Kidney (tissue), 22 donors: ENCODE measurements at places on chromosomes 5 and 9.
A peak's percentile ranks its signal among the peaks of the same experiment; 100 is the strongest.

- no peaks in the 10 kb centered on the region for H3K27me3 ChIP-seq
- no peak overlapping the region for H3K27ac ChIP-seq
- DNase-seq: no peak
- no peaks in the 10 kb centered on the region for H3K36me3 ChIP-seq
- H3K4me3 ChIP-seq: no peak overlapping the region
Measured at GRCh38 chr5:112594095-112594850, 143.4 kb upstream of the APC start.

- H3K36me3 ChIP-seq: peaks cover 2% of the 10 kb centered on the region
- H3K27me3 ChIP-seq: no peaks in the 10 kb centered on the region
- no peak overlapping the region for H3K27ac ChIP-seq
- H3K4me1 ChIP-seq: peaks cover 2% of the 10 kb centered on the region
Measured at GRCh38 chr5:124716169-124716568, 30.3 kb downstream of the ZNF608 start.

DNA sequence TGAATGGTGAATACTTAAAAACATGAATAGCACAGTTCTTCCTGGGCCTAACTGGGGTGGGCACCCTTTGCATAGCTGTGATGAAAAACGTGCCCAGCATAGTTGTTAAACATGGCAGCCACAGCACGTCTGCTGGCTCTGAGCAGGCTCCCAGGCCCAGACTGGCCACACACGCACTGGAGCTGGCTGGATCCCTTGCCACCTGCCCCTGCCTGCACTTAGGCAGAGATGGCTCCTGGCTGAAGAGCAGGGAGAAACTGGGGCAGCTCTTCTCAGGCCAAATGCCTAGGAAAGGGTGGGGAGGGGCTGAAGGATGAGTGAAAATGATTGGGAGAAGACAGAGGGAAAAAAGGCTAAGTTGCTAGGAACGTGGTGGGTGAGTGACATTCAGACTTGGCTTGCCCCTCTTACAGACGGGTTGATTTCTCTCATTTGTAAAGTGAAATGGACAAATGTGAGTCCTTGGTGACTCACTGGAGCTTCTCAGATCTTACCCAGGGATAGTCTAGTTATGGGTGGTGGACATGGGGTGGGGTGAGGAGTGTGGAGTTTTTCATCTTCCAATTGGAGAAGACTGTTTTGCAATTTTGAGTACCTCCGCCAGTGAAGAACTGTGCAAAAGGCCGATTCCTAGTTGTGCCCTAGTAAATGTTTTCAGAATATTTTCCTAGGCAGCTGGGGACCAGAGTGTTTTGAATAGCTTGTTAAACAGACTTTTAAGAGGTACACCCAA, 42.4 kb downstream of the TRIO start:
- H3K4me1 ChIP-seq: peaks cover 14% of the 10 kb centered on the region
- DNase-seq: no peak
- H3K4me3 ChIP-seq: no peak overlapping the region
- peak overlapping the region; percentile 81 for H3K27ac ChIP-seq
- no peaks in the 10 kb centered on the region for H3K36me3 ChIP-seq

GRCh38 chr5:89451263-89451662, 568.3 kb upstream of the MEF2C start:
- no peaks in the 10 kb centered on the region for H3K36me3 ChIP-seq
- H3K4me1 ChIP-seq: no peaks in the 10 kb centered on the region
- DNase-seq: no peak
- no peak overlapping the region for H3K4me3 ChIP-seq
- H3K27ac ChIP-seq: no peak overlapping the region

GRCh38 chr5:122304471-122305215, 7.4 kb upstream of the SNCAIP start:
- no peaks in the 10 kb centered on the region for H3K27me3 ChIP-seq
- no peak for DNase-seq
- H3K4me3 ChIP-seq: no peak overlapping the region
- no peaks in the 10 kb centered on the region for H3K4me1 ChIP-seq

DNA sequence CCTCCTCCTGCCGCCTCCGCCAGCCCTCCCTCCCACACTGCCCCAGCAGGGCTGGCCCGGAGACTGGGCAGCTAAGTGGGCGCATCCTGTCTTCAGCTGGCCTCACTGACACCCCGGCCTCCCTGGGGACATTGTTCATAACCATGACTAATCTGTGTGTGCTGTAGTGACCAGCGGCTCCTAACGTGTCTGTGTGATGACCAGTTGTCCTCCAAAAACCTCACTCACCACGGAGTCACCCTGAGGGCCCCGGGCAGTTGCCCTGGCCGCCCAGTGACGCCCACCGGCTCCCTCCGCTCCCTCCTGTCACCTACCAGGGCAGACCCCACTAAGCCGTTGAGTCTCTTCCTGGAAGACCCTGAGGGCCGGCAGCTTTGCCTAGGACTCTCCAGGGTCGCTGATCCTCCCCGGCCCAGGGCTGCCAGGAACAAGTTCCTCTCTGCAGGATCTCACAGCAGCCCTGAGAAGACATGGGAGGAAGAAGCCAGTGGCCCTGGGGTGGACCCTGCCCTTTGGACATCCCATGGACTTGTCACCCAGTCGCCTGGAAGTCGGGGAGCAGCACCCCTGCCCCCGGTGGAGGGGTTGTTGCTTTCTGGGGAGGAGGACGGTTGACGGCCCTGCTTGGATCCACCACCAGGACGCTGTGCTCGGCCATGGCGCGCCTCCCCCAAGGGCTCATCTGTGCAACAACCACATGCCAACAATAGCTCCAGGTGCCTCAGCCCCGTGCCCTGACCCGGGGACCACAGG, 110.2 kb upstream of the LMX1B start:
- H3K27ac ChIP-seq: no peak overlapping the region
- no peak for DNase-seq
- no peak overlapping the region for H3K4me3 ChIP-seq
- H3K4me1 ChIP-seq: no peaks in the 10 kb centered on the region
- H3K36me3 ChIP-seq: no peaks in the 10 kb centered on the region
- peaks cover 4% of the 10 kb centered on the region for H3K27me3 ChIP-seq

- peak overlapping the region; percentile 69 for H3K4me3 ChIP-seq
- no peaks in the 10 kb centered on the region for H3K27me3 ChIP-seq
- no peaks in the 10 kb centered on the region for H3K36me3 ChIP-seq
- H3K4me1 ChIP-seq: peaks cover 2% of the 10 kb centered on the region
- peak; percentile 83 for DNase-seq
- no peak overlapping the region for H3K27ac ChIP-seq
Measured at GRCh38 chr9:91948597-91949391, 1.2 kb downstream of the ROR2 start.

DNA sequence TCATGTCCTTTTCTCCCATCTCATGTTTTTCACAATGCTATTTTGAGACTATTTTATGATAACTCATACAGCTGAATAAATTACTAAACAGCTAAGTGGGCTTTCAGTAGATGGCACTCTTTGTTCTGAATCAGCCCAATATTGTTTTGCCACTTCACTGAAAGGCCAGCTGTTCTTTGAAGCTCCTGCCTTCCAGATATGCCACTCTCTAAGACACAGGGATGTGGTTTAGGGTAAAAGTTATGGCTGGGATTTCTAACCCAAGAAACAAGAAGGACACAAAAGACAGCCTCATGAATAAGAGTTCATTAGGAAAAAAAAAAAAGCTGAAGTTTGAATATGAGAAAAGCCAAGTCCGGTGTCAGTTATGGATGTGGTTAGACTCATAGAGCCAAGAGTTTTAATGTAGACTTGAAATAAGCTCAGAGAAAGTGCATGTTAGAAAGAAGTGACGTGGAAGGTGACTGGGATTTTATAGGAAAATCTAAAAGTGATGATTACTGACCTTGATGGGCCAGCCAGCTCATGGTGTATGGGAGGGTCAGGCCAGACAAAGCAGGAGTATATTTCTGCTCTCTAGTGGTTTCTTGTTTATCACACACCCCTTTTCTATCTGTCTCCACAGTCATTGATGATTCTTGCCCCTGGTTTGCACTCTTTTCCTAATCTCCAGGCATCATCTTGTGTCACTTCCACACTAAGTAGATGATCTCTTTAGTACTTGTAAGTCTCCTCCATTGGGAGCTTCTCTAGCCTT, 488.5 kb downstream of the NR2F1-AS1 start:
- H3K27me3 ChIP-seq: no peaks in the 10 kb centered on the region
- H3K27ac ChIP-seq: no peak overlapping the region
- H3K4me3 ChIP-seq: no peak overlapping the region
- H3K4me1 ChIP-seq: no peaks in the 10 kb centered on the region
- no peak for DNase-seq

DNA sequence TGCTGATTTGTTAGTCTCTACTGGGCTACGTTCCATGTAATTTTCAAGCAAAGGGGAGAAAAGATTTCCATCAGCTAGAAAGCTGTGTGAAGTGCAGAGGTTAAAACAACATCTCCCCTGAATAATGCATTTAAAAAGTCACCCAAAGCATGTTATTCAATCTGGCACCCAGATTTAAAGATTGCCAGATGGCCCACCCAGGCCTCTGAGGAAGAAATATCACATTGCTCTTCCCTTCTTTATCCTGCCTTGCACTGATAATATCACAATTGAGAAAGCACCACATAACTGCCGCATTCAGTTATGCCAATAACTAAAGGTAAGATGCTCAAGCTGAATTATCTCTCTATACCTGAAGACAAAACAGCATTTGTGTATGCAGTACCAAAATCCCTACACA, 119.4 kb upstream of the PUM3 start:
- H3K4me1 ChIP-seq: no peaks in the 10 kb centered on the region
- no peak for DNase-seq
- H3K4me3 ChIP-seq: no peak overlapping the region

GRCh38 chr5:17081142-17081541, 136.3 kb upstream of the BASP1 start:
- no peak for DNase-seq
- H3K36me3 ChIP-seq: no peaks in the 10 kb centered on the region
- no peak overlapping the region for H3K27ac ChIP-seq

DNA sequence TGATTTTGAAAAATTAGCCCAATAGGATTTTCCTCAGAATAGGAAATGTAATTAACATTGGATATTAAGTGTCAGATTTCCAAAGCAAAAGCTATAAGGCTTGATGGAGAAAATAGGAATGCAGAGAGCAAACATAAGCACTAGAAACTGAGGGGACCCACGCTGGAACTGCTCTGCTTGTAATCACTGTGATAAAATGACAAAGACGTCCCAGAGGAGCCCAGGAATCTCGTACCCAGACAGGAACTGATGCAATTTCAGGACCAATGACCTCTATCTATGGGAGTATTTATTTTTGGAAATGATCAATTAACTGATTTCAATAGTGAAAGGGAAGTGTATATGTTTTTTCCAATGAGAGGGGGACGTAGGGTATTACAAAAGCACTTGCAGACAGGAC, 714.5 kb upstream of the WWC1 start:
- no peak overlapping the region for H3K4me3 ChIP-seq
- peaks cover 11% of the 10 kb centered on the region for H3K27me3 ChIP-seq
- peaks cover 3% of the 10 kb centered on the region for H3K4me1 ChIP-seq
- H3K27ac ChIP-seq: no peak overlapping the region
- no peak for DNase-seq

DNA sequence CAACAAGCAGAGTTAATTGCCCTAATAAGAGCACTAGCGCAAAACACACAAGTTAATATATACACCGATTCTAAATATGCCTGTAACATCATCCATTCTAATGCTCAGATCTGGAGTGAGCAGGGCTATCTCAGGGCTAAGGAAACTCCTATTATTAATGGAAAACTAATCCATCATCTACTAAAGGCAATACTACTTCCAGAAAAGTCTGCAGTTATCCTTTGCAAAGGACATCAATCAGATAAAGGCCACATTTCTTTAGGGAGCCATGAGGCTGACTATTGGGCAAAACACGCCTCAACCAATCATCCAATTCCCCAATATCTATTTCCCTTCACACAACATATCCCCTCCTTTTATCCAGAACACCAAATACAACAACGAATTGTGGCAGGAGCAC, 1032.3 kb upstream of the NUDT12 start:
- no peaks in the 10 kb centered on the region for H3K27me3 ChIP-seq
- no peak overlapping the region for H3K27ac ChIP-seq
- no peaks in the 10 kb centered on the region for H3K36me3 ChIP-seq
- H3K4me1 ChIP-seq: no peaks in the 10 kb centered on the region

DNA sequence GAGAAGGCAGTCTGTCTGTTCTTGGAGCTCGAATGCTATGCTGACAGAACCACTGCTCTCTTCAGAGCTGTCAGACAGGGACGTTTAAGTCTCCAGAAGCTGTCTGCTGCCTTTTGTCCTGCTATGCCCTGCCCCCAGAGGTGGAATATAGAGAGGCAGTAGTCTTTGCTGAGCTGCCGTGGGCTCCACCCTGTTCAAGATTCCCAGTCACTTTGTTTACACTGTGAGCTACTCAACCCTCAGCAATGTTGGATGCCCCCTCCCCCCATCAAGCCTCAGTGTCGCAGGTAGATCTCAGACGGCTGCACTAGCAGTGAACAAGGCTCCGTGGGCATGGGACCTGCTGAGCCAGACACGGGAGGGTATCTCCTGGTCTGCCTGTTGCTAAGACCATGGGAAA, 344.2 kb downstream of the TMEM161B start:
- no peaks in the 10 kb centered on the region for H3K4me1 ChIP-seq
- no peak overlapping the region for H3K27ac ChIP-seq
- no peak for DNase-seq
- H3K36me3 ChIP-seq: no peaks in the 10 kb centered on the region
- no peak overlapping the region for H3K4me3 ChIP-seq
- H3K27me3 ChIP-seq: no peaks in the 10 kb centered on the region

GRCh38 chr5:69271376-69271775, 36.7 kb downstream of the CDK7 start:
- H3K27ac ChIP-seq: no peak overlapping the region
- no peaks in the 10 kb centered on the region for H3K27me3 ChIP-seq
- no peak for DNase-seq
- H3K36me3 ChIP-seq: peaks cover 2% of the 10 kb centered on the region

GRCh38 chr5:161602736-161603135, 56.2 kb upstream of the GABRB2 start:
- DNase-seq: no peak
- H3K27me3 ChIP-seq: no peaks in the 10 kb centered on the region
- H3K4me1 ChIP-seq: no peaks in the 10 kb centered on the region
- no peak overlapping the region for H3K27ac ChIP-seq
- no peaks in the 10 kb centered on the region for H3K36me3 ChIP-seq
- no peak overlapping the region for H3K4me3 ChIP-seq

DNA sequence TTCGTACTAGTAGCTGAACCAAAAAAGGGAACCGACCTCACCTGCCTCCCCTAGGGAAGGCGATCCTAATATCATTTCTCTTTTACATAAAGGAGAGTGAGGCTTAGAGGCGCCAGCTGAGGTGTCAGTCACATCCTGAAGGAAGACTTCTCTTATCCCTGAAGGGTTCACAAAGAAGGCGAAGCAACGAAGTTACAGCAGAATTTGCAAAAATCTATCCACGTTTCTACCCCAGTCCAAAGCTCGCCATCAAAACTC, 598 bp upstream of the KIAA1191 start:
- H3K36me3 ChIP-seq: no peaks in the 10 kb centered on the region
- no peaks in the 10 kb centered on the region for H3K4me1 ChIP-seq
- no peak for DNase-seq

GRCh38 chr5:158212917-158213316, 354.0 kb upstream of the CLINT1 start:
- no peak overlapping the region for H3K27ac ChIP-seq
- H3K4me3 ChIP-seq: no peak overlapping the region
- H3K36me3 ChIP-seq: no peaks in the 10 kb centered on the region
- H3K4me1 ChIP-seq: no peaks in the 10 kb centered on the region
- DNase-seq: no peak

- peak; percentile 81 for DNase-seq
- H3K4me3 ChIP-seq: no peak overlapping the region
Measured at GRCh38 chr5:35777358-35778087, 79.2 kb upstream of the IL7R start.
